ENCODE measurements at places on chromosomes 7 and 10. TPM values are rescaled to one million over a fixed set of nuclear protein-coding genes. Genes with fewer than 3 reads are reported as not detected.

DNA sequence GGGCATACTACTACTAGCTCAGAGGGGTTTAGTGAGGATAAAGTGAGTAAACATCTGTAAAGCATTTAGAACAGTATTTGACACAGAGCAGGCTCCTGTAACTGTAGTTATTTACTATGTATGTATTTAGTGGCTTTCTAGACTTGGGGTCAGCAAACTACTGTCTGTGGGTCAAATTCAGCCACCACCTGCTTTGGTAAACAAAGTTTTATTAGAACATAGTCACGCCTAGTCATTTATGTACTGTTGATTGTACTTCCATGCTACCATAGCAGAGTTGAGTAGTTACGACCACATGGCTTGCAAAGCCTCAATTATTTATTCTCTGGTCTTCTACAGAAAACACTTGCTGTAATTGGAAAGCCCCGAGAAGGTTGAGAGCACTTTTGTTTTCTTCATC, 248.5 kb upstream of the PLPP4 start:
- DNase-seq: no peak

DNA sequence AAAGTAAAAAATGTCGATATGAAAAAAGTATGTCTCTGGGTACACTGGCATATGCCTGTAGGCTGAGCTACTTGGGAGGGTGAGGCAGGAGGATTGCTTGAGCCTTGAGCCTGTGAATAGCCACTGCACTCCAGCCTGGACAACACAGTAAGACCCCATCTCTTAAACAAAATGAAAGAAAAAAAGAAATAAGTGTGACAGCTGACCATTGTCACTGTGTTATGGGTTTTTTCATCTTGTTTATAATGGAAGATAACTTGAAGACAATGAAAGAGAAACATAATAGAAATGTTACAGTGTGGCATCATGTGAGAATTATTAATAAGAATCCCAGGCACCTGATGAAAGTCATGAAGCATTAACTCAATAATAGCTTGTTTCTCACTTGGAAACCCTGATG, 75.0 kb downstream of the APBB1IP start:
- DNase-seq: no peak

Gene DYNC1I1
- total RNA-seq: 23.1 TPM

Gene ANKRD61
- total RNA-seq: not detected

Gene WDR86
- total RNA-seq: 93.6 TPM

GRCh38 chr10:43264344-43264964, 2.4 kb downstream of the RASGEF1A start:
- peak; percentile 43 for DNase-seq

Data from endodermal cell (in vitro differentiated cells).